ENCODE measurements at places on chromosomes 2 and 18. TPM values are rescaled to one million over a fixed set of nuclear protein-coding genes. Genes with fewer than 3 reads are reported as not detected.

GRCh38 chr2:100321179-100321865, 979 bp downstream of the LONRF2 start:
- DNase-seq: peak; percentile 28

DNA sequence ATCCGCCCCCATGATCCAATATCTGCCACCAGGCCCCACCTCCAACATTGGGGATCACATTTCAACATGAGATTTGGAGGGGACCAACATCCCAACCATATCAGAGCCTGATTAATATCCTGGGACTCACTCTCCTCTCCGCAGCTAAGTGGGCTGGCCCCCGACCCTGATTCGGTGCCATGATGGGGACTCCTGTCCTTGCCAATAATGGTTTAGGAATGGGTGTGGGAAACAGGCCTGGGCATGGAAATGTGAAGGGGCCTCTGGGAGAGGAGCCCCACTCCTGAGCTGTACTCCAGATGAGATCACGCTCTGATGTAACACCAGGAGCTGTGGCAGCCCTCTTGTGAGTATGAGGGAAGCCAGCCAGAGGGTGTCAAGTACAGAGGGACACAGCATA, 77.3 kb upstream of the SMAD7 start:
- no peak for DNase-seq

GRCh38 chr2:171703574-171704347, 16.5 kb downstream of the DYNC1I2 start:
- no peak for DNase-seq

CLEC4F gene
- not detected for total RNA-seq

- no peak for DNase-seq
Observed at GRCh38 chr2:240392948-240393830, 42.3 kb upstream of the GPC1 start.

- no peak for DNase-seq
Observed at GRCh38 chr2:141579071-141579470, 551.7 kb downstream of the LRP1B start.

- no peak for DNase-seq
Observed at GRCh38 chr2:14960686-14961324, 328.3 kb downstream of the LRATD1 start.

DNA sequence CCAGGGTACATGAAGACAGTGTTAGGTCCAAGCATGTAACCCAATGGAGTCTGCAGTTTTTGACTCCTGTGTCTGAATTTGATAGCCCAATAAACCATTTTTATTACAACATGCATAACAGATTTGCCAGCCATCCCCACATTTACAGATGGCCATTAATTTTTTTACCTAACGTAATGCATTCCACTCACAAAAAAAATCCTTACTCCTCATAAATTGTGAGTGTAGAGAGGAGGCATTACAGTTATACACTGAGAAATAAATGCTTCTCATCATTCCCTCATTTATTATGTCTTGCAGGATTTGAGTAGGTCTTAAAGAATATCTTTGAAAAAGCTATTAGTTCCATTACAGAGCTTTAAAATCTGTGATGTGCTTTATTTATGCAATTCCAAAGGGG, 193.8 kb downstream of the CMPK2 start:
- DNase-seq: no peak

- peak; percentile 15 for DNase-seq
Observed at GRCh38 chr2:165239230-165239629, at the start of gene SCN2A. Gene SCN2A, plus strand, starts transcription at chr2:165239414. Its CDS starts 56,410 bp downstream, at chr2:165295824.

KCNJ3 gene
- total RNA-seq: 0.05 TPM

All from neural crest cell (in vitro differentiated cells).